ENCODE measurements at places on chromosomes 7 and 10.

DNA sequence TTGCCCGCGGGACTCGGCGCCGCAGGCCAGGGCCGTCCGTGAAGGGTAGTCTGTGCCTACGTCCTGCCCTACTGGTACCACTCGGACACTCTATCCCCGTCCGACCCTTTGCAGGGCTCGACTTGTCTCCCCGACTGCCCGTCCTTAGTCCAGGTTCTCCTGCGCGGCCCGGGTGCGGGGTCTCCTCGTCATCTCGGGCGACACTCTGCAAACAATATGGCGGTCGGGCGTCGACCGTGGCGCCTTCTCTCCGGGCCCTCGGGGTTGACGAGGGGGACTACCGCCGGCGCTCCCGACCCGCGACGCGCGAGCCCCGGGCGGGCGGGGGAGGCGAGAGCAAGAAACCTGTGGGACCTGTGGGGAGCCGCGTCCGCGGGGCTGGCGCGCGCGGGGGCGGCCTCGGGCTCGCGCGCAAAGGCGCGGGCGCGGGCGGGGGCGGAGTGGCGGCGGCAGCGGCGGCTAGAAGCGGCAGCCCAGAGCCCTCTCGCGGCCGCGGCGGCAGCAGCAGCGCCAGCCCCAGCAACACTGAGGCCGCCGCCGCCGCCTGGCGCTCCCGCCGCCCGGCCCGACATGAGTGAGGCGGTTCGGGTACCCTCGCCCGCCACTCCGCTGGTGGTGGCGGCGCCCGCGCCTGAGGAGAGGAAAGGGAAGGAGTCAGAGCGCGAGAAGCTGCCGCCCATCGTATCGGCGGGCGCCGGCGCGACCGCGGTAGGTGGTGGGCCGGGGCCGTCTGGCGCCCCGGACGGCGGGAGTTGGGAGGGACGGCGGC is at the start of gene HECTD2:
Gene HECTD2, plus strand, starts transcription at position 476 of the 769 bp plus-strand sequence. Its CDS starts 95 bp downstream, at position 571.
- peak; percentile 89 for DNase-seq

- DNase-seq, result no peak
These were observed 661.3 kb upstream of the COBL start for GRCh38 chr7:51977913-51978312.

GRCh38 chr7:12635830-12636229 is 51.6 kb upstream of the ARL4A start:
- DNase-seq, result peak; percentile 39

DNA sequence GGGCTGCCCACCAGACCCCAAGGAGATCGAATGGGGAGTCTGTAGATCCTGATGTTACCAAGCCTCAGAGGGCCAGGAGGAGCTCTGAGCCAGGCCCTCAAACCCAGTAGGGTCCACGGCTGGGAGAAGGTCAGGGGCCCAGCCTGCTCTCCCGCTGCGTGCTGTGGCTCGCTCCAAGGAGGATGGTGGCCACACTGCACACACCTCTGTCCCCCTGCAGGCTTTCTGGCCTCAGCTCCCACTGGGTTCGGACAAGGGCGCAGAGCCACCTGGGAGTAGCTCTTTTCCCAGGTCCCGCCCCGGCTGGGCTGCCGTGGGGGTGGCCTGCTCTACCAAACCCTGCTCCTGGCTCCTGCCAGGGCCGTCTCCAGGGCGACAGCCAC is 175.8 kb downstream of the ZNF248 start:
- no peak for DNase-seq

- peak; percentile 63 for DNase-seq
These were observed 754.2 kb downstream of the GRID1 start for GRCh38 chr10:85612378-85612775.

DNA sequence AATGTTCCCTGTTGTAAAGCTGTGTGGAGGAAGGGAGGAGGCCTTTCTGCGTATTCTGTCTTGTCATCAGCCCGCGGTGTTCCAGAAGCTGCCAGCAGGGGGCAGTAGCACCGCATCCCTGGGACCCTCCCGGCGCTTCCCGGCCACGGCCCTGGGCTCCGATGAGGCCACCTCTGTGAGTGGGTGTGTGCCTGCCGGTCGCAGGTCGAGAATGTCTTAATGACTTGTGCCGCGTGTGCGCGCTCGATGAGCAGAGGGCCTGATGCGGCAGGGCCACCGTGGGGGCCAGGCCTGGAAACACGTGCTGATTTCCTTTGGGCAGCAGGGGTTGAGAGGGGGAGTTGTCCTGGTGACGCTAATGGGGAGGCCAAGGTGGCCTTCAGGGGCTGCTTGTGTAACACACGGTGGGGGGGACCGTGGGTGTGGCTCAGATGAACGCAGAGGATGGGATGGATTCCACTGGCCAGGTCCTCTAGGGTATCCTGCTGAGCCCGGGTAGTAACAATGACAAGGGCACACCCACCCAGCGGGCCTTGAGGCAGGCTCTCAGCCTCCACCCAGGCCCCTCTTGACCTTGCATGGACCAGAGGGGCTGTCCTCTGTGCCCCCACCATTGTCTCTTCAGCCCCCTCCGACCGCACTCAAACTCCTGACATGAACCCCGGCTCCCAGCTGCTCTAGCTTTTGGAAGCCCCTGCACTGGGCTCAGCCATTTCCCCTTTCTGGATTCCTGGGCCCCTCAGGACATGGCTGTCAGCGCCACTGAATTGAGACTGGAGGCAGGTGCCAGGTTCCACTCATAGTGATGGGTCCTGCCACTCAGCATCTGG is 135.9 kb upstream of the PODXL start:
- peak; percentile 7 for DNase-seq

DNA sequence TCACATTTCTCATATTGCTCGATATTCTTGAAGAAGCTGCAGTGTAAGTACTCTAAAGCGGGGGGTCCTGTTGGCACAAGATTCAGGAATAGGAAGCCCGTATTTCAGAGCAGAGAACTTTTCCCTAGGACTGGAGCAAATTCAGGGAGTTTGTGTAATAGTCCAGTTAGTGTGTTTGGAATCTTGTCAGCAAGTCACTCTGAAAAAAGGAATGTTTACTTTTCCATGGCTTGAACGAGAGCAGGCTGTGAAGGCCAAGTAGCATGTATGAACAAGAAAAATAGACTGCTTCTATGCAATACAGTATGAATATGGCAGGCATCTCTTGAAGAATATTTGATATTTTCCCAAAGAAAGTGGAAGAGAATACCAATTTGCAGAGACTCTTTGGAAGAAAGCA is 39.8 kb downstream of the CDC123 start:
- DNase-seq, result no peak

DNA sequence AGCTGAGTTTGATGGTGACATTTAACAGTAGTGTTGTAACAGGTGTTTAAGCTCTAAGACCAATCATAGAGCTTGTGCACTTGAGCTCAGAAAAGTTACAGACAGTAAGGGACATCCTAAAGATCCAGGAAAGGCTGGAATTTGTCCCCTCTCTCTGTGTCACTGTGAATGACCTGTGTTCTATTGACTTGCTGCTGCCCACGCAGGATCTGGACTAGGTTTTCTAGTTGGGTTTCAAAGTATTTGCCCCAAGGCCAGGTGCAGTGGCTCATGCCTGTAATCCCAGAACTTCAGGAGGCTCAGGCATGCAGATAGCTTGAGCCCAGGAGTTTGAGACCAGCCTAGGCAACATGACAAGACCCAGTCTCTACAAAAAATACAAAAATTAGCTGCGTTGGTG is 17.1 kb downstream of the AOC1 start:
- DNase-seq, result no peak

- no peak for DNase-seq
These were observed 103.5 kb downstream of the MICALL2 start for GRCh38 chr7:1355568-1356340.

DNA sequence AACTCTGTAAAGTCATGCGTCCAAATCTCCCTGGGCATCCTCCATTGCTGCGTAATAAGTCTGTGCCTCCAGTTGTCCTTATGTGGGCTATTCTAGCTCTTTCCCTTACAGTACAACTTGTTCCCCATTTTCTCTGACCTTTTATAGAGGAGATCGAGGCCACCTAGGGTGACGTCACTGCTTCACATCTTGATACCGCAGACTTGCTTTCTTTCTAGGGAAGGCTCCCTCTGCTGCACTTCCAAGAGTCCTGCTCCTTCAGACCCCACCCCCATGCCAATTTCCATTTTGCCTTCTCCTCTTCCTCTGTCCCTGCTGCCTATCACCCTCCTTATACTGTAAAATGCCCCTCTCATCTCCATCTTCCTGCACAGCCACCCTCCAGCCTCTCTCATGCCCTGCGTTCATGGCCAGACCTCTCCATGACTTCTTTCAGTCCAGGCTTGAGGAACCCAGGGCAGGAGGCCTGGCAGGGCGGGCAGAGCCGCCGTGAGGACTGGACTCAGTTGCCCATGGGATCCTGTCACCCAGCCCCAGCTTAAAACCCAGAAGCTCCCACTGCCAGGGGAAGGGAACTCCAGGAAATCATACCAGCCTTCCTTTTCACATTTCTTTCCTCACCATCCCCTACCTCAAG is 57.5 kb downstream of the CAMK1D start:
- no peak for DNase-seq

DNA sequence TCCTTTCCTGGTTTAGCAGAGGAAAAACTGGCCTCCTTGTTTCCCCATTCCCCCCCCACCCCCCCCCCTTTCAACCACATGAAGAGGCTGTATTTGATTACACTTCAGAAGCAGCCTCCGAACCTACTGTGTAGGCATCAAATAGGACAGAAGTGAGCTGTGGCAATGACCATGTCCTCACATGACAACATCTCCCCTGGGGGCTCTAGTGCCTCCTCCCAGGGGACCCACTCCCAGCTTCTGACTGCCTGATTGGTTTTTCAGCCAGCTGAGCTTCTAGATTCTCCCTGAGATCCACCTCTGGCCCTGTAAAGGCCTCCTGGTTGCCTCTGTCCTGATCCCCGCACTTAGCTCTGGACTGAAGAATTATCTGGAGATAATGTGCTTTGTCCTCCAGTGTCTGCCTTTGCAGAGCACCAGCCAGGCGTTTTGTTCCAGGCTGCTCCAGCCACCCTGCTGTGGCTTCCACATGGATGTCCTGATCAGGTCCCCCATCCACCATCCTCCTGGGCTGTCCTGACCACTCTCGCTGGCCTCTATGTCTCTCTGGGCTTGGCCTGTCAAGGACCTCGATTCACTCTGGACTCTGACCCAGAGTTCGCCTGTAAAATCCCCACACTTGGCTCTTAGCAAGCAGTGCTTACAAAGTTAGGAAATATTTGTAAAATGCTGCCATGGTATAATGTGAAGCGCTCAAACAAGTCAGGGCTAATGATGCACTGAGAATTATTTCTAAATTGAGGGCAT is 42.4 kb upstream of the TOMM7 start:
- DNase-seq, result no peak

GRCh38 chr7:191105-191980 is 1.0 kb upstream of the FAM20C start:
- no peak for DNase-seq

Data from CD4-positive, alpha-beta T cell treated with Interleukin-10 for 1 hour (primary cell).